ENCODE measurements at places on chromosomes 3 and 15.

- DNase-seq: no peak
Observed at GRCh38 chr15:34753236-34753894, 1.4 kb downstream of the GJD2 start.

GRCh38 chr3:23953523-23953922 is 8.4 kb downstream of the NR1D2 start:
- DNase-seq: no peak

DNA sequence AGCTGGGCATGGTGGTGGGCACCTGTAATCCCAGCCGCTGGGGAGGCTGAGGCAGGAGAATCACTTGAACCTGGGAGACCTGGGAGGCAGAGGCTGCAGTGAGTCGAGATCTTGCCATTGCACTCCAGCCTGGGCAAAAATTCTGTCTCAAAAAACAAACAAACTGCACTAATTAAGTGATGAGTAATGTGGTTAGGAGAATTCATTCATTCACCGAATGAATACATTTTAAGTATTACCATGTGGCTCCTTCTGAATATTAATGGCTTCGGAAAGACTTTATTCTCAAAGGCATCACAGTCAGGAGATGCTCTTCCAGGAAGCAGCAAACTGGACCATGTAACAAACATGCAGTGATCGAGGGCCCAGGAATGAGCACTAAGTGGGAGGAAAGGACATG is 23.6 kb downstream of the SPTSSB start:
- DNase-seq: no peak

DNA sequence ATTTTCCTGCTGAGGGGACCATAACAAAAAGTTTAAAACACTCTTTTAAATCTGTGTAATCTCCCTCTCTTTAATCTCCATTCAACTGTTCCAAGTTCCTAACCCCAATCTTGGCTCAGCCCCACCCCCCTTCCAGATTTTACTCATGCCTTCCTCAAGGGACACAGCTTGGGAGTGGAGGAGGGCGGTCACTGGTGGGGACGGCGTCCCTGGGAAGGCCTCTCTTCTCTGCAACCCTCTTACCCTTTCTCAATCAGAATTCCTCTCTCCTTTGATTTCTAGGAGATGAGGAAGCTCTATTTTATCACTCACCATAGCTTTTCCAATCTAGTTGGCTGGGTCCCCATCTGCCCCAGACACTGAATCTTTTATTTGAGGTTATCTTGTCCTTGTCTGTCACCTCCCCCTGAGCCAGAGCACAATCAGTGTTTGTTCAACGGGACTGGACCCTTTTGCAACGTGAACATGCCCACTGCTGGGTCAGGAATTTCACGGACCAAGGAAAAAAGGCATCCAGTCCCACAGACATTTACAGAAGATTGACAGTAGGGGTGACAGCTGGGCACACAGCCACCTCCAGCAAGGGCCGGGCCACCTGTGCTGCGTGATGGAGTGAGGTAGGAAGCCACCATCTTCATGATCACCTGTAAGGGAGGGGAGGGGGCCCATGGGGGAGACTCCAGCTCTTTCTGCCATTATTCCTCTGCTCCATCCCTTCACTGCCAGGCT is 84.0 kb upstream of the HERC1 start:
- DNase-seq: no peak

DNA sequence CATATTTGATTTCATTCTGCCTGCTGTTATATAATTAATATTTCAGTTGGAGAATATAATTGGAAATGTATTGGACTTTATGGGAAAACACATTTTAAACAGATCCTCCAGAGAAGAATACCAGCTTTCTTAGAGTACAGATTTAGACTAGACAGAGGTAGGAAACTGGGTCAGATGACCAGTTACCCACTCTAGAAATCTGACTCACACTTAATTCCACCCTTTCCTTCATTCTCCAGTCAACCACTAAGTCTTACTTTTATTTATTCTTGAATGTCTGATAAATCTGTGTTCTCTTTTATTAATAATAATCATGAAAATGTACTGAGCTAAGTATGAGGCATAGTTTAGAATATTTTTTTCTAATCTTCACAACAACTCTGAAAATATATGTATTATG is 110.7 kb downstream of the LRRC49 start:
- DNase-seq: no peak

GRCh38 chr15:68326711-68327354 is 49.3 kb downstream of the FEM1B start:
- DNase-seq: no peak

DNA sequence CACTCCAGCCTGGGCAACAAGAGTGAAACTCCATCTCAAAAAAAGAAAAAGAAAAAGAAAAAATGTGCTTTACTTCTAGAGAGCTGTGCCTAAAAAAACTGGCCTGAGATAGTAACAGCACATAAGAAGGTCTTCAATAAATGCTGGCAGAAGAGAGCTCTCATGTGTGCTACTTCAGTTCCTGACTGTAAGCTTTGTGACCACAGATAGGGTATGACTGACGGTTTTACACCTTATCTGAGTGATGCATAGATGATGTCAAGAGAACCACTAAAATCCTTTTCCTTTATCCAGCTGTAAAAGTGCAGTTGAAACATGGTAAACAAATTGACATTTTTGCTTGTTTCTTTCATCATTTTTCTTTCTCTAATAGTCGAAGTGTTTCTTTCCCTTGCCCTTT is 127.9 kb downstream of the C3orf70 start:
- DNase-seq: no peak

GRCh38 chr3:110518031-110518430 is 553.6 kb upstream of the NECTIN3 start:
- DNase-seq: no peak

DNA sequence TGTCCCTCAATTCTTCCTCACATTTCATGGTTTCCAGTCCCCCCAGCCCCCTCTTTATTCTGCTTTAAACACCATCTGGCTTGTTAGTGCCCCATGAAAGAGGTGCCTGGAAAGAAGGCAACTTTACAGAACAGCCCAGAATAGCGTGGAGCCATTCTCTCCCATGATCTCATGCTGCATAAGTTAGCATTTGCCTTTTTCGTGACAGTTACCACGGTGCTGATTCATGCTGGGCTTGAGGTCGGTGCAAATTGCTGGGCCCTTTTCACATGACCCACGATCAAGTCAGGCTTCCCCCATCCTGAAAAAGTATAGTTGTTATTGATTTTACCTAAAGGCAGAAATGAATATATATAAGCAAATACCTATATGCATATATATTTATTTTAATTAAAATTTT is 29.6 kb downstream of the SQOR start:
- DNase-seq: no peak
